Muscle of arm (tissue), 14 donors: ENCODE measurements at places on chromosomes 6 and 20. TPM values are rescaled to one million over a fixed set of nuclear protein-coding genes. Genes with fewer than 3 reads are reported as not detected.

The FAM209B gene
- not detected for polyA plus RNA-seq

DNA sequence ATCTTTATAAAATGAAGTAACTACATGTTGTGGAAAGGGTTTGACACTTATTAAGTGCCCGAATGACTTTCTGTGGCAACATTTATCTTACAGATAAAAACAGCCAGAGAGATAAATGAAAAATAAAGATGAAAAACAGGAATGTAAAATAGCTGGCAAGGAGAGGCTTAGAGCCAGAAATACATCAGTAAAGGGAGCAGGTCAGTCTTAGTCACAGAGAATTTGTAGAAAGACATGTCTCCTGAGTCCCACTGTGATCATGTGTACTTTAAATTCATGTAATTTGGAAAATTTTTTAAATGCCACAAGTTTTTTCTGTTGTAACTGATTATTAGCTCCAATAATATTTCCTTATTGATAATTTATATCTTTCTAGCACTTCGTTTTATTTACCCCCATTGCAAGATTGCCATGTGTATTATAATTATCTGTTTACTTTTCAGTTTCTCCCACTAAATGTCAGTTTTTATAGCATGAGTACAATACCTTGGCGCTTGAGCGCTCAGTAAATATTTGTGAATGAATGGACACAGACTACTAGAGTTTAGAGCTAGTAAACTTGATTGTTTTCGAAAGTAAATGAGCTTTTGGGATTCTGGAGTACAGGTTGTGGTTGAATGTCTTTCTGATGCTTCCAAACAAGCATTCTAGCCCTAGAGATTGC lies 15.2 kb downstream of the TAB2 start:
- no peak for DNase-seq

- no peak for DNase-seq
Observed at GRCh38 chr20:32805721-32806120, 14.0 kb upstream of the MAPRE1 start.

The XKR7 gene
- 0.13 TPM for polyA plus RNA-seq

GRCh38 chr6:158058171-158058651 lies 76.5 kb downstream of the SYNJ2 start:
- DNase-seq = no peak

DNA sequence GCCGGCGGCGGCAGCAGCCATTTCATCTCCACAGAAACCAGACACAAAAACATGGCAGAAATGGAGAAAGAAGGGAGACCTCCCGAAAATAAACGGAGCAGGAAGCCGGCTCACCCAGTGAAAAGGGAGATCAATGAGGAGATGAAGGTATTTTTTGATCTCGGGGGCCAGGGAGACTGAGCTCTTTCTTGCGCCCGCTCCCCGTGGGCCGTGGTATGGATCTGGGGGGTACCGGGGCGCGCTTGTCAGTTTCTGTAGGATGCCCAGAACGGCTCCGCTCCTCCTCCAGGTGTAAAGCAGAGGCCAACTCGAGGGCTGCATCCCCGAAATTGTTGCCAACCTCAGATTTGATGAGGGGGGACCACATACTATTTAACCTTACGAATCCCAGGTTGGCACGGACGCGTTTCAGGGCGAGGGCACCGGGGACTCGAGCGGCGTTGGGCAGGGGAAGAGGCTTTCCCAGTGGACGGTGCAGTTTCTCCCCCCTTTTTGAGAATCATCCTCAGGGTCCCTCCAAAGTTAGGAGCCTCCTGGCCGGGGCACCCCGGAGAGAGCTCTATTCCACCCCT lies 735 bp downstream of the SOBP start:
- no peak for DNase-seq
